ENCODE measurements at places on chromosomes 16 and 17.

GRCh38 chr16:53415504-53415903, 18.8 kb upstream of the RBL2 start:
- DNase-seq: no peak

DNA sequence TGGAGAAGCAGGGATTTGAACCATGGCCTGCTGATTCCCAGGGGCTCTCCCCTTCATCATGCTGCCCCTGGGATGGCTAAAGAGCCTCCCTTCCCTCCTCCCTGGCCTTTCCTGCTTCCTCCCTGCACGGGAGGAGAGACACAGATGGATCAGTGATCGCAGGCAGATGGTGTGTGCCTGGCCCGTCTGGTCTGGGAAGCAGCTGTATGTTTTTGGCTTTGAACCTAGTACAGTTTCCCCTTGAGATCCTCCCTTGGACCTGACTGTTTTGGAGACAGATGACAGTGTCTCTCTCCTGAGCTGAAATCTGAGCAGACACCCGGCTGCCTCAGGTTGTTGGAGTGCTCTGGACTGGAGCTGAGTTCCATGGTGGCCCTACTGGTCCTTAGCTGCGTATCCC, 29.0 kb upstream of the ATP2C2 start:
- no peak for DNase-seq

- DNase-seq: no peak
These were observed 17.8 kb downstream of the ST6GALNAC2 start for GRCh38 chr17:76567634-76568432.

DNA sequence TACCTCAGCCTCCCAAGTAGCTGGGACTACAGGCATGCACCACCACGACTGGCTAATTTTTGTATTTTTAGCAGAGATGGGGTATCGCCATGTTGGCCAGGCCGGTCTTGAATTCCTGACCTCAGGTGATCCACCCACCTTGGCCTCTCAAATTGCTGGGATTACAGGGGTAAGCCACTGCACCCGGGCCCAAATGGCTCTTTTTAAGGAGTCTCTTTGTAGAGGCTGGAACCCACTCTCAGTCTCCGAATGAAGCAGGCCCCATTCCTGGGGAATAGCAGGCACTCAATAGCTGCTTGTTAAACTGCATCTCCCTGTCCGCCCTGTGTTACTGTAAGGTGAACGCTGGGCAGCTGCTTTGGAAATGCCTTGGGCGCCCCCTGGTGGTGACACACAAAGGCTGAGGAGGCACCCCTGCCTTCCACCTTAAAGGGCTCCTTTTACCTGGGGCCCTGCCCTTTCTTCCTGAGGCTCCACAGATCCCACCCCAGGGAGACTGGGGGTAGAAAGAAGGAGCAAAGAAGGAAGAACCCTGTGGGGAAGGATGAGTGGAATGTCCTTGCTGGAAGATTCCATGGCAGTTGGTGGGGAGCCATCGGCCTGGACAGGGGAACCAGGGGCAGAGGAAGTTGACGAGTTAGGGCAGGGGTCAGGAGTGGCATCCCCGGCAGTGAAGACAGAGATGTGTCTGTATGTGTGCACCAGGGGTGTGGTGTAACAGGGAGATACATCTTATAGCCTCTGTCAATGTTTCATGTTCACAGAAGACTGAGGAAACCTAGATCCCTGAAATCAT, 6.1 kb upstream of the SP2 start:
- DNase-seq: peak; percentile 96

DNA sequence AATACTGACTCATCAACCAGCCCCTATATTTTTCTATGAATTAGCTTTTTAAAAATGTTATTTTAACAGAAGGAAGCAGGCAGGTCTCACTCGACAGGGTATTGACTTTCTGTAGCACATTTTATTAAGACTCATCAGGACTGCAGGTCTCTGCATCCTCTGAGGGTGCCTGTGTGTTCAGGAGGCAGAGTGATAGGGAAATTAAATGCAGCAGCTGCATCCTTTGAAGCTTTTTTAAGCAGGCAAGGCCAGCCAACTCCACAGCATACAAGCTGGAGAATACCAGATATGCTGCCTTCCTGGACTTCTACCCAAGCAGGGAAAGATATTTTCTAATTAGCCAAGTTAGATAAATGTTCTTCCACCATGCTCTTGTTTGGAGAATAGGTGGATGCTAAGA, 124.9 kb downstream of the WSCD1 start:
- no peak for DNase-seq

DNA sequence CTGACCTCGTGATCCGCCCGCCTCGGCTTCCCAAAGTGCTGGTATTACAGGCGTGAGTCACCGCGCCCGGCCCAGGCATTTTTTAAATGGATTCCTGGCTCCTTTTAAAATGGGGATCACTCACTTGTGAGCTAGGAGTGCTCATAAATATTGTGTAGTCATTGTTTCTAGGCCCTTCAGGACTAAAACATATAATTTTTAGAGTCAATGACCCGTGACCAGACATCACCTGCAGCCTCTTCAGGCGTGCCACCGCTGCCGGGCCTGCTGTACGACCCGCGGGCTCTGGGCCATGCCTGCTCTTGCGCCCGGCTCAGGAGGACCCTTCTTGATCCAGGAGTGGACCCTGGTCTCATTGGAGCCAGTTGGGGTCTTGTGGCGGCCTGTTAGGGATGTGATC, 30.8 kb downstream of the EFCAB5 start:
- no peak for DNase-seq

Measured in stimulated activated CD4-positive, alpha-beta T cell treated with anti-CD3 and anti-CD28 coated beads, Interleukin-2, amount 100 ng/mL, for 24 hours (primary cell).